ENCODE measurements at places on chromosomes 7 and 10.

DNA sequence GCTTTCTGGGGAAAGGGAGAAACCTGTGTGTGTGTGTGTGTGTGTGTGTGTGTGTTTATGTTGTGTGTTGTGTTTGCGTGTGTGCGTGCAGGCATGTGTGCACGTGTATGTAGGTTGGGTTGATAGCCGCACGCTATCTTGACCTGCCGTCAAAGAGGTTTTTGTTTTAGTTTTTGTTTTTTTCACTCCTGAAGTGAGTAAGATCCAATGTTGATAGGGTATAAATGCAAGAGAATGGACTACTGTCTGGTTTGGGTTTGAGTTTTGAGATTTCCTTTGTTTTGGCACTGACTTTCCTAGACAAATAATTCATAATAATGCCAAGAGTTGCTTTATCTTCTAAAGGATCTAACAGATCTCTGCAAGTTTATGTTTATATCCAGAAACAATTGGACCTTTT is 27.8 kb downstream of the POU6F2 start:
- no peak for DNase-seq

- DNase-seq: no peak
Measured at GRCh38 chr7:102029616-102030015, 212.2 kb downstream of the CUX1 start.

- DNase-seq: no peak
Measured at GRCh38 chr10:102413053-102413705, 5.4 kb downstream of the PSD start.

- DNase-seq: no peak
Measured at GRCh38 chr7:21641546-21641945, 98.7 kb downstream of the DNAH11 start.

DNA sequence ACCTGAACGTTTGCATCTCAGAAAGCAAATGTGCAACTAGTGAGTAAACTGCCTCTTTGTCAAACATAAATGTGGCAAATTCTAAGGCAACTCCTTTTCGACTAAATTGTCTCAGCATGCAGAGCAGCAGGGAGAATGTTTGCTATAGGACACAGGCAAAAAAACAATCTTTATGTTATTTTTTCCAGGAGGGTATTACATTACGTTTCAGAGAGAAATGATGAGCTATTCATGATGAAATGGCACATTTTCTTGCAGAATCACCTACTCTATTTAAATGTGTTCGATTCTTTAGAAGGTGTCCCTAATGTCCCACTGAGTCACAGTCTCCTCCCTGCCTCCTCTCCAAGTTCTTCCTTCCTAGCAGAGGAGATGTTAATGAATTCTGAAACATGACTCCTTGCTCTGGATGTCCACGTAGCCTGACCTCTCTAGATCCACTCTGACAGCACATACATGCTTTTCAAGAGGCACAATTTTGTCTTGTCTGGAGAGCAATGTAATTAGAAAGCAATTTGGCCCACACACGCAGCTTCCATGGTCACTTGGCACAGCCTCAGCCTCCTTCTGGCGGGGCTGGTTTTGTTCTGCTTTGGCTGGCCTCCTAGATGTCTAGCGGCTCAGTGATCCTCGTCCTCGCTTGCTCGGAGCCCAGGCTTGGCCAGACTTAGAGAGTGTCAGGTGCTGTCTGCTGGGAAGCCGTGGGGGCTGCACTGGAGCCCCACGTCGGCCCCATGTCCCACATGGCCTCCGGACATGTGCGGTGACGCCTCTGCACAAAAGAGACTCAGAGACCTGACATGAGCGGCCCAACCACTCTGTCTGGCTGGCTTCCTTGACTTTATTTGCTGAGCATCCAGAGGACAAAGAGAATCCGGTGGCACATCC is 125.7 kb upstream of the ZNF438 start:
- no peak for DNase-seq

DNA sequence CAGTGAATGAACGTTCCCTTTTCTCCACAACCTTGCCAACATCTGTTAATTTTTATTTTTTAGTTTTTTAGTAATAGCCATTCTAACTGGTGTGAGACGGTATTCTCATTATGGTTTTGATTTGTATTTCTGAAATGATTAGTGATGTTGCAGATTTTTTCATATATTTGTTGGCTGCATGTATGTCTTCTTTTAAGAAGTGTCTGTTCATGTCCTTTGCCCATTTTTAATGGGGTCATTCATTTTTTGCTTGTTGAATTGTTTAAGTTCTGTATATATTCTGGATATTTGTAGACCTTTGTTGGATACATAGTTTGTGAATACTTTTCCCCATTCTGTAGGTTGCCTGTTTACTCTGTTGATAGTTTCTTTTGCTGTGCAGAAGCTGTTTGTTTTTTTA is 73.9 kb upstream of the MSRB2 start:
- DNase-seq: no peak

DNA sequence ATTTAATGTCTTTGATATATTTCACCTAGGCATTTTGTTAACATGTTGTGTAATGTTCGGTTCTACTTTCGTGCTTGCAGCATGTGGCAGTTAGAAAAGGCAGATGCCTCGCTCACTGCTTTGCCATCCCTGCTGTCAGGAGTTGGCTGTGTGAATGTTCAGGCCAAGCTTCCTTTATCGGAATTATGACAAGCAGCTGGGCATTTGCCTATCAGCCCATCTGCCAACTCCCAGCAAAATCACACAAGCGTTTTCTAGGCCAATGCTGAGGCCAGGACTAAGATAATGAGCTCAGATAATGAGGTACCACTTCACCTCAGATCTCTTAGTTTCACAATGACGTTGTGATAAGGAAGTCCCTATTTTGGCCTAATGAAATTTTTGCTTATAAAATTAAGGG is 212.7 kb upstream of the FAM3C start:
- DNase-seq: no peak

- no peak for DNase-seq
Measured at GRCh38 chr10:21368022-21368582, 157.4 kb downstream of the SKIDA1 start.

DNA sequence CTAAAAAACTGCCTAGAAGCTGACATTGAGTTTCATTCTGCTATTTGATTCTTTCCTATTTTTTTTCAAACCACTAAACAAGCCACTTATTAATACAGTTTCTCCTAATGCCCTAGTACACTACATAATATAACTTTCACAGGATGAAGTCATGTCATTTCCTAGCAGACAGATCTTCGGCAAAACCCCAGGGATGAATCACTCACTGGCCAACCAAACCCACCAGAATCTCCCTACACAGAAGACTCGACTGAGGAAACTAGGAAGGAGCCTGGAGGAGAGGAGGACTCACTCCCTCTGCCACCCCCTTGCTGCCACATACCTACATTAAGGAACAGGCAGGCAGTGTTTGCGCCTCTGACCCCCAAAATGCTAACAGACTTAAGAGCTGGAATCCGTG is 33.4 kb downstream of the XPNPEP1 start:
- DNase-seq: no peak

DNA sequence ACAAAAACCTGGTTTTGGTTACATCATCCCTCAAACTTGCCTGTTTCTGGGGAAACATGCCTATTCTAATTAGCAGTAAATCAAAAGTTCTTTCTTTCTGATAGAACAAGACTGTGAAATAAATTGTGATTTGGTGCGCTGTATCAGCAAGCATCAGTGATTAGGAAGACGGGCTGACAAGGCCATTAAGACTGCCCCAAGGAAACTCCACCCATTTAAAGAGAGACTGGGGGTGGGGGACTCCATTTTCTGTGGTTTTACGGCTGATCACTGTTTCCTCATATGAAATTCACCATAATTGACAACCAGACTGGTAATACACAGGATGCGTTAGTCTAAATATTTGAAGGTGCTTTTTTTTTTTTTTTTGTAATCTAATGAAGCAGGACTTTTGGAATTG is 68.7 kb downstream of the MBL2 start:
- no peak for DNase-seq

DNA sequence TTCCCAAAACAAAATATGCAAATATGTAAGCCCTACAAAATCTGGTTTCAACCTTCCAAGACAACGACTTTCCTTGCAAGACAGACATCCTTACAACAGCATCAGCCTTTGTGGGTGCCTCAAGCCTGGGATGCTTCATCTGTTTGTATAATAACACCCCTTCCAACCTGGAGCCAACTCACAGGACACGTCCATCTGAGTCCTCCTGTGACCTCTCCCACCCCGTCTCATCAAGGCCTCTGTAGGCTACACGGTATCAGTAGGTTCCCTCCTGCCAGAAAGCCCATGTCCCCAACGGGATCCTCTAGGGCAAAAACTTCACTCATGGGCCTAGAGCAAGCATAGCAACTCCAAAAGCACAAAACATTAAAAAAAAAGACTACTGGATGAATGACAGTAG is 173.2 kb downstream of the TNS3 start:
- no peak for DNase-seq

DNA sequence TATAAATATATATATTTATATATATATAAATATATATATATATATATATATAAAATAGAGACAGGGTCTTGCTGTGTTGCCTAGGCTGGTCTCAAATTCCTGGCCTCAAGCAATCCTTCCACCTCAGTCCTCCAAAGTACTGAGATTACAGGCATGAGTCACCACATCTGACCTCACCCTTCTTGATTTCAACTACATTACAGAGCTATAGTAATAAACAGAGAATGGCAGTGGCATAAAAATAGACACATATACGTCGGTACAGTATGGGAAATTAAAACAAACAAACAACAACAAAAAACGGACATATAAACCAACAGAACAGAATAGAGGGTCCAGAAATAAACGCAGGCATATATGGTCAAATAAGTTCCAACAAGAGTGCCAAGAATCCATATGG is 77.6 kb upstream of the PPP1R3A start:
- DNase-seq: no peak
